NCI-H2171 treated with DMSO at 0.1 percent for 48 hours (cell line): ENCODE measurements at places on chromosomes 12 and 14.

DNA sequence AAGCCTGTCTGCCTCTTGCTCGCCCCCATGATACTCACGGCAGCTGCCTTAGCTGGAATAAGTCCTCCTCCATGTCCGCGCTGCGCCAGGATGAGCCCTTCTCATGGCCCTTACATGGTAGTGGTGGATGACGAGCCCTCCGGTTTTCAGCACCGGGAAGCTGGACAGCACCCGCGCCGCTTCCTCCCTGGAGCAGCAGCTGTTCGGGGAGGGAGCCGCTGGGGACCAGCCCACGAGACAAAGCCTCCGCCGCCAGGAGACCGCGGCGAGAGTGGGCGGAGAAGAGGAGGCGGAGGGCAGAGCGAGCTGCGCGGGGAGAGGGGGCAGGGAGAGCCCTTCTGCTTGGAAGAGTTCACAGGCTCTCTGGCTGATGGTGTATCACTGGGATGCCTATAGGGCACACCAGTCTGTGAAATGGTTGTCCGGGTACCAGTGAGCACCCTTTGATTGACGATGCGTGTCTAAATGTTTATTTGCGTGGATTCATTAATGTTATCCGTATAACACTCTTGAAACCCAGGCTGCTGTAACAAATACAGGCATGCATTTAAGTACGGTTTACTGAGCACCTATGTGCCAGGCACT, at the start of gene SVOP:
SVOP (minus strand) TSS at position 273 of the 585 bp plus-strand sequence; CDS start at position 73, 200 bp downstream.
- peak; percentile 86 for DNase-seq

DNA sequence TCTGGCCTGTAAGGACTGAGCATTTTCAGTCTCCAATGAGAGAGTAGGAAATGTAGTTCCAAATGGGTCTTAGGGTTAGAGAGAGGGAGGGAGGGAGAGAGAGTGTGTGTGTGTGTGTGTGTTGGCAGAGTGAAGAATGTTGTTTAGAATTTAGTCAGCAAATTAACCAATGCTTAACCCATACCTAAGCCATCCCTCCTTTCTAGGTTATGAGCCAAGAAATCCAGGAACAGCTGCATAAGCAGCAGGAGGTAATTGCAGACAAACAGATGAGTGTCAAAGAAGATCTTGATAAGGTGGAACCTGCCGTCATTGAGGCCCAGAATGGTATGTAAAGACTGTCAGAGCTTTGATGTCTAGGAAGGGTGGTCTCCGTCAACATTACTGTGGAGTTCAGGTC, 56.9 kb downstream of the HSP90AA1 start:
- DNase-seq = peak; percentile 75

GRCh38 chr14:56210571-56210970, 92.4 kb downstream of the PELI2 start:
- DNase-seq = no peak

DNA sequence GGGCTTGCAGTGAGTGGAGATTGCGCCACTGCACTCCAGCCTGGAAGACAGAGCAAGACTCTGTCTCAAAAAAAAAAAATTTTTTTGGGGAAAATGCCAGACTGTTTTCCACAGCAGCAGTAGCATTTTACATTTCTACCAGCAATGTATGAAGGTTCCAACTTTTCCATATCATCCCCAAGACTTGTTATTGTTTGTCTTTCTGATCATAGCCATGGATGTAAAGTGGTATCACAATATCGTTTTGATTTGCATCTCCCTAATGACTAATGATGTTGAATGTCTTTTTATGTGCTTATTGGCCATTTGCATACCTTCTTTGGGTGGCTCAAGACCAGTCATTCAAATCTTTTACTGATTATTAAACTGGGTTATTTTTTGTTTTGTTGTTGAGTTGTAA, 63.7 kb downstream of the NTN4 start:
- no peak for DNase-seq
